ENCODE measurements at places on chromosomes 5 and 9. TPM values are rescaled to one million over a fixed set of nuclear protein-coding genes. Genes with fewer than 3 reads are reported as not detected.

- no peak for DNase-seq
Observed at GRCh38 chr5:17402289-17403121, 95.5 kb upstream of the TAF11L2 start.

GRCh38 chr9:4662989-4663792, 1.1 kb downstream of the PLPP6 start:
- DNase-seq: no peak

DNA sequence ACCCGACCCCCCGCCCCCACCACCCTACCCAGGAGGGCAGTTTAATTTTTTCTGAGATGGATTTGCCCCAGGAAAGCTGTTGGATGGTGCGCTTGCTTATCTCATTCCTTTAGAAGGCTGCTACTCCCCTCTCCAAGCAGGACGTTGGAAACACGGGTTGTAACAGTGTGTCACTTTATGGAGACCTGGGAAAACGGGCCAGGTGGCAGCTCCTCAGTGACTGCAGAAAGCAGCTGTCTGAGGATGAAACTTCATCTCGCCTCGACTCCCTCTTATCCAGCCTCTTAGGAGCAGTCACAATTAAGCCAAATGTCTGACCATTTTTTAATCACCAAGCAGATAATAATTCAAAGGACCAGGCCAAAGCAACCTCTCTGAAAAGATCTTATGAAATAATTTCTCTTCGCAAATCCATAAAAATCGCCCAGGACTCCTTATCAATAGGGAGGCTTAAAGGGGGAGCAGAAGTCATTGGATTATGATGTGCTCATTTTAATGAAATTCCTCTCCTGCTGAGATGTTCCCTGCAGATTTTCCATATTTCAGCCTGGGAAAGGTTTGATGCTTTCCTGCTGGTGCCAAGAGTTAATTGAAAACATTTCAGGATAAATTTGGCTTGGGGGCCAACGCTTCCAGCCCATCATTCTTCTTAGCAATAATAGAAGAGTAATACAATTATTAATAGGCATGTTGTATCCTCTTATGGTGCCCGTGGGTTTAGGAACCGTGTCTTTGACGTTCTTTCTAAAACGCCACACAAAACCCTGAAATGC, 26.0 kb downstream of the GAS1 start:
- DNase-seq: no peak

DNA sequence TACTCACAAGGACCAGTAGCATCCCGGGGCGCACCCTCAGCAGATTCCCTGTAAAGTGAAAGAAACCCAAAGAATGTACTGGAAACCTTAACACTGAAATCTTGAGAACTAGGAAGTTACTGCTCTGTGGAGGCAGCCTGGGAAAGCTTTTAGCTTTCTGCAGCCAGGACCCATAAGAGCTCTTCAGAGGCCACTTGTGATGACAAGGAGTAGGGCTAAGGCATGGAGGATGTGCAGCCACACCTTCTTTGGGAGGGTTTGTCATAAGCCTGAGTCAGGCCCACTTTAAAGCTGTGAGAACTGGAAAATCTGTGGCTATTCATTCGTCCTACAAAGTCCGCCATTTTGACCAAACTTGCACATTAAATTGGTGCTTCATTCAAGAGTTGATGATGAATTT, 291.1 kb upstream of the TLE4 start:
- DNase-seq: no peak

GFI1B gene
- total RNA-seq: 0.41 TPM

Measured in frontal cortex (tissue), 4 donors.